NCI-H1930 (cell line): ENCODE measurements at places on chromosomes 6 and 20.

- no peak for DNase-seq
Observed at GRCh38 chr6:119347466-119348095, 2.0 kb downstream of the MAN1A1 start.

DNA sequence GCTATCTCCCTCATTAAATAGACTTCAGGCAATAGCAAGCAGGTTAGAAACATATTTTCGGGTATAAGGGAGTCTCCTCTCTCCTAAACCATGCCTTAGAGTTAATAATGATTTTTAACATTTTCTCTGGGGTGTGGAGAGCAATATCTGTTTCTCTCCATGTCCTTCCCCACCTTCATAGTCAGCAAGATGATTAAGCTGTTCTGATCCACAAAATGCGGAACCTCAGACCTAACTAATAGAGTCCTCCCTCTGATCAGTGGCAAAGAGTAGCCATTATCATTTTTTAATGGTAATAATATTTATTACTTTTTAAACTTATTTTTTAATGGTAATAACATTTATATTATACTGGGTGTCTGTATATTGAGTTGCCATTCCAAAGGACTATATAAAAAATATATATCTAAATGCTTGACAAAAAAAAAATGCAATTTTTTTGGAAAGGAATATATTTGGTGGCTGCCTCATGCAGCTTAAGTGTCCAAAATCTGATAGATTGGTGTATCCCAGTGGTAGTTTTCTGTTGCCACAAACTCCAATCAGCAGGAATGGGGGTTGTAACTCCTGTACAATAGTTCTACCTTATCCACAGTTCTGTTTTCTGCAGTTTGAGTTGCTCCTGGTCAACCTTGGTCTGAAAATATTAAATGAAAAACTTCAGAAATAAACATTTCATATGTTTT is 14.0 kb upstream of the BTN3A2 start:
- DNase-seq: no peak

- DNase-seq: no peak
Observed at GRCh38 chr20:370977-371754, 9.4 kb upstream of the TRIB3 start.

GRCh38 chr6:108877046-108877751 is 29.0 kb downstream of the ARMC2 start:
- DNase-seq: no peak

DNA sequence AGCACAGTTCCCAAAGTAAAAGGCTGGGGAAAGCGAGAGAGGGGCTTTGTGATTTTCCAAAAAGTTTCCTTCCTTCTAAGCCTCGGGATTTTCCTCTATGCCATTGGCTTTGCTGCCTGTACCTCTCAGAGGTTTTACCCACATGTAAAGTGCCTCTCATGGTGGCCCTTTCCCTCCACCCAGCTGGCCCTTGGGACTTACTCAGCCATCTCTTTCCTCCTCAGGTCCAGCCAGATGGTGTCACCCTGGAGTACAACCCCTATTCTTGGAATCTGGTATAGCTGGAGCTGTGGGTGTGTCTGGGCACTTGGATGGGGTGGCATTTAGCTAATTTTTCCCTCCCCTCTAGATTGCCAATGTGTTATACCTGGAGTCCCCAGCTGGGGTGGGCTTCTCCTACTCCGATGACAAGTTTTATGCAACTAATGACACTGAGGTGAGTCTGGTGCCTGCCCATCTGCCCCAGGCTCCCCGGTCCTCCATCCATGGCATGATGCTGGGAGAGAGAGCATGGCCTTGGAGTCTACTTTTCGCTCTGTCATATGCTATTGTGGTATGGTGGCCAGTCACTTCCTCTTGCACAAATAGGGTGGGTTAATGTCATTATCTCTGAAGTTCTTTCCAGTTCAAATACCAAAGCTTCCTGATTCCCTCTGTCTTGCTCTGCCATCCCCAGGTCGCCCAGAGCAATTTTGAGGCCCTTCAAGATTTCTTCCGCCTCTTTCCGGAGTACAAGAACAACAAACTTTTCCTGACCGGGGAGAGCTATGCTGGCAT is 1.1 kb downstream of the CTSA start:
- DNase-seq: no peak

GRCh38 chr6:108598305-108598863 is 37.7 kb downstream of the FOXO3 start:
- no peak for DNase-seq

DNA sequence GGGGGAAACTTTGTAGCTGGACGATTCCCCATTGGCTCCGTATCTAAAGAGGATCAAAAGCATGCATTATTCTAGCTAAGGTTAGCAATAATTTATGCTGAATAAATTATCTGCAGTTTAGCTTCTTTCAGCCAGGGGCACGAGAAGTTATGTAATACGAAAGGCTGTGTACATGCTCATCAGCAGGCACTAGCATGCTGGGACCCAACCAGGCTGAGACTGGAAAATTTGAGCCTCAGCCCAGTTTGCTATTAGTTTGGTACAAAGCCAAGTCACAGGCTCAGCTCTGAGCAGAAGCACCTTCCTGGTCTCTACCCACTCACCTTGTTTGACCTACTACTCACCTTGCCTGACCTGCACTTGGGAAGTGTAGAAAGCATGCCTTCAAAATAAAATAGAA is 328.1 kb upstream of the ARID1B start:
- DNase-seq: no peak

DNA sequence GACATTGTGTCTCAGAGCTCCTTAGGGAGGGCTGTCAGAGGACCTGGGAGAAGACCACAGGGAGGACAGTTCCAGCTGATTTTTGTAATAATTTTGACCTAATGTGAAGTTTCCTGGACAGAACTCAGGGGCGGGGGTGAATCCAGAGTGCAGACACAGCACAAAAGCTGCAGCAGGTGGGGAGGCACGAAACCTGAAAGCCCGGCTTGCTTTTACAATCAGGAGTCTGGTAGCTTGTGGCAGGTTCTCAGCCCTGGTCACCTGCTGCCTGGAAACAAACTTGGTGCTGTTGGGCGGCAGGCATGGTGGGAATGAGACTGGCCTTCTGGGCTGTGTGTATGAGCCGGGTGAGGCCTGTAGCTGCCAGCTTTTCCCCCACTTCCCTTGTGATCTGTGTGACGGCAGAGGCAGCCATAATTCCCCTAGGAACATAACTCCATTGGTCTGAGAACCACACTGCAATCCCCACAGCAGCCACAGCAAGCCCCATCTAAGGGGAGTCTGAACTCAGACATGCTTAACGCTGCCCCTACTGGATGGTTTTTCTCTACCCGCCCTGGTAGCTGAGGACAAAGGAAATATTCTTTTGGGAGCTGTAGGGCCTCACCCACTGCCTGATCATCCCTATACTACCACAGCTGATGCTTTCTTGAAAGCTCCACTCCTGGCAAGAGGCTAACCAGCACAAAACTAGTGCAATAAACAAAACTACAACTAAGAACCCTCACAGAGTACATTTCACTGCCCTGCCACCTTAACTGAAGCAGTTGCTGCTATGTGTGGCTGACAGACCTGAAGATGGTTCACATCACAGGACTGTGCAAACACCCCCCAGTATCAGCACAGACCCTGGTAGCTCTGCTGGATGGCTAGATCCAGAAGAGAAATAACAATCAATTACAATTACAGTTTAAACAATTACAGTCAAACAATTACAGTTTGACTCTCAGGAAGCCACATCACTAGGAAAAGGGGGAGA is 1055.1 kb upstream of the GJE1 start:
- no peak for DNase-seq

GRCh38 chr6:322259-322930 is 30.1 kb downstream of the DUSP22 start:
- no peak for DNase-seq

GRCh38 chr6:125558907-125559306 is 190.5 kb upstream of the HEY2 start:
- no peak for DNase-seq

- DNase-seq: no peak
Observed at GRCh38 chr20:44614525-44614924, 32.1 kb downstream of the PKIG start.

DNA sequence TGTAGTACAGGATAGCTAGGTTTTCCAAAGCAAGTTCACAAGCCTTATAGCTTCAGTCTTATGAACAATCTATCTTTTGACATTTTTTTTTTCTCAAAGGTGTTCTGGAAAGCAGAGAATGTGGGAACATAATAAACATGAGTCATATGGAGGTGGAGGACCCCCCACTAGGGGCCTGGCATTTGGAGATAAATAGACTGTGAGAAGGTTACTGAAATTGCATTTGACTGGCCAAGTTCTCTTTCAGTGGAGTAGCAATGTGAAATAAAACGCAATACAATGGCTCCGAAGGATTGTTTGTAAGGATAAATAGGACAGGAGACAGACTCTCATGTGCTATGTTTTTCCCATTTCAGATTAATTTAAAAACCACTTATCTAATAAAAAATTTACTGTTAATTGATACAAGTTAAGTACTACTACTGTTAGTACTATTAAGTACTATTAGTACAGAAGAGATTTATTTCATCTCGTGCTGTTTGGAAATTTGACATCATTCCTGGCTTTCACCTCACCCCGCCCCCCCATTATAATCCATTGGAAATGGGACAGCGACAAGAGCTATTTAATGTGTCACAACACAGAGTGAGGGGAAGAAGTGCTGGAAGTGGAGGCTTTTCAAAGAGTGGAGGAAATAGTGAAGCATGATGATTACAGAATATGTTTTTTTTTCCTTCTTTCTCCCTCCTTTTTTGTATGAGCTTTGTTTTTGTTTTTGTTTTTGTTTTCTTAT is 122.6 kb upstream of the ID4 start:
- DNase-seq: no peak

GRCh38 chr20:17910828-17911294 is 57.7 kb downstream of the SNX5 start:
- DNase-seq: no peak

DNA sequence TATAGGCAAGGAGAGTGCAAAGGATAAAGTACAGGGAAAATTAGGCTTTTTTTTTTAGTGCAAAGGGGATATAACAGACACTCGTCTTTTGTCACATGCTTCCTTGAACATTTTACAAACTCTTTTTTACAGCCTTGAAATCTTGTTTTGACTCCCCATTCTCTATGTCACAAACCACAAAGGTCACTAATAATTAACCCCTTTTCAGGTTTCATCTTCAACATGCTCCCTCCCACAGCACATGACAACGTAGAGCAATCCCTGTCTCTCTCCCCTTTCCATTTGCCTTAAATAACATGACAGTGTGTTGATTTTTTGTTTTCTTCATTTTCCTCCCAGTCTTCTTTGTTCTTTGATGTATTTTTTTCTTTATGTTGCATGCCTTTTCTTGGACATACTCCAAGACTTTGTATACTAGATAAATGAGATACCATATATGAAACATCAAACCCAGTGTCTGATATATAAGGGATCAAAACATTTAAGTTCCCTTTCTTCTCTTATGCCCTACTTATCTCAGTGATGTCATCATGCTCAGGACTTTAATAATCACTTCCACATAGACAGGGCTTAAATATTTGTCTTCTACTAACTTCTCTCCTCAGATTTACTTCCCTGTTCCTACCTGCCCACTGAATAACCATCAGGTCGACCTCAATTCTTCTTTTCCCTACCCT is 378.7 kb upstream of the HSF2 start:
- DNase-seq: no peak

- DNase-seq: no peak
Observed at GRCh38 chr6:4703382-4703781, 72.8 kb upstream of the CDYL start.

- no peak for DNase-seq
Observed at GRCh38 chr6:141110481-141110880, 1022.2 kb upstream of the GJE1 start.

DNA sequence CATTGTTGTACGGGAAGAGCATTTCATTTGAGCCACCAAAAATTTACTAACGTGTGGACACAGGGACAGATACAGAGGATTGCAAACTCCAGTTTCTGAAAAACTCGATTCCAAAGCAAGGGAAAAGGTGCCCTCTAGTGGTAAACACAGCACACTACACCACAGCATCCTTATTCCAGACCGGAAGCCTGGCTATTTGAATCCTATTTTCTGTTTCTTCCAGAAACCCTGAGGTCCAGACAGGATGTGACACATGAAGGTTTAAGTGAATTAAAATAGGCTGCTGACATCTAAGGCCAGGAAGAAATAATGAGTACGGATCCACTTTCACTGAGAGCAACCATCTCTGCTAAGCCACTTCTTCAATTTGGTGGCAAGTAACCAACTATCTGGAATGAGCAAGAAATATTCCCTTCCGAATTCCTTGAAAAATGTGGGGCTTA is 31.8 kb upstream of the GMPR start:
- DNase-seq: peak; percentile 57

- DNase-seq: no peak
Observed at GRCh38 chr20:64100566-64100888, 6.8 kb downstream of the NPBWR2 start.

GRCh38 chr6:165443462-165443861 is 134.1 kb upstream of the C6orf118 start:
- no peak for DNase-seq

DNA sequence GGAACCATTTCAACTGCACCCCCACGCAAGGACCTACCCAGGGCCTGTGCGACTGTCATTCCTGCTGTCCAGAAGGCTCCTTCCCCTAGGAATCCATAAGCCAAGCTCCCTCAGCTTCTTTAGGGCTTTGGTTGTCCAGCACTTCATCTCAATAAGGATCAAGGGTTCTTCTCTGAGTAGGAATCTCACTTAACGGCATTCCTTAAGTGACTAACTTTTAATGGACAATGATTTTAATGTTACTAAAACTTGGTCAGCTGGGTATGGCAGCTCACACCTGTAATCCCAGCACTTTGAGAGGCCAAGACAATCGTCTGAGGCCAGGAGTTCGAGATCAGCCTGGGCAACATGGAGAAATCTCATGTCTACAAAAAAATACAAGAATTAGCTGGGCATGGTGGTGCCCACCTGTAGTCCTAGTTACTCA is 13.4 kb downstream of the UBE2V1 start:
- DNase-seq: no peak

GRCh38 chr20:1013566-1014340 is 11.6 kb upstream of the RSPO4 start:
- DNase-seq: no peak

GRCh38 chr20:63702036-63702665 is 5.6 kb downstream of the ARFRP1 start:
- DNase-seq: no peak

DNA sequence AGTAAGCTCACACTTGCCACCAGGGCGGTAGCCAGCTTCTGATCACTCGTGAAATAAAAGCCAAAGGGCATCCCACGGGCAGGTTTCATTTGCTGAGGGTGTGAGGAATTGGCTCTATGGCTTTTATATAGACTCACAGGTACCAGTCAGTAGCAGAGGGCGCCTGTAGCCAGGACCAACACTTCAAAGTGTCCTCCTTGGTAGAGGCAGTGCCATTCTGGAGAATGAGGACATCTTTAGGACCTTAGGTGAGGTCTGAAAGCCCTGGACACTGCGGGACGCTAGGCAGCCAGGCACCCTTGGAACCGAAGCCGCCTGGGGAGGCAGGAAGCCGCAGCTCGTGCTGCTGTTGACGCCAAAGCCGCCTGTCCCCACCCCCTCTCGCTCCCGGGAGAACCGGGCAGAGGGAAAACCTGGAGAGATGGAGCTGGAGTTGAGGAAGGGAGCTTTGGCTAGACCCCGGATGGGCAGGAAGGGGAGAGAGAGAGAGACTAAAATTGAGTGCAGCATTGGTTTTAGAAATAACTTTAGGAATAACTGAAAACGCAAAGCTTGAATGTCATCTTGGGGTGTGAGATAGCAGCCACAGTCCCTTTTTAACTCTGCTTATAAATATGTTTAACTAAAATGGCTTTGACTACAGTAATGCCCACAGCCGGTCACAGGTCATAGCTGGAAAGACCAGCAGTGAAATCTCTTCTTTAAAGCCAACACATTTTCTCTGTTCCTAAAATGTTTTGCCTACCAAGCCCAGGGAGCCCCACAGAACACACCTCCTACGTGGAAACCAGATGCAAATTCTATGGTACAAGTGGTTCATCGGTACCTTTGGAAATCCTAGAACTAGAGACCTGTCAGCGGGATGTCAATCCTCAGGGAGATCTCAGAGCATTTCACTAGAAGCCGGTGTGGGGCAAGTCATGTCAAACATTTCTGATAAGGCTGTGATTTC is 128.5 kb upstream of the CDYL start:
- DNase-seq: peak; percentile 49
